ENCODE measurements at places on chromosomes 7 and 10.

DNA sequence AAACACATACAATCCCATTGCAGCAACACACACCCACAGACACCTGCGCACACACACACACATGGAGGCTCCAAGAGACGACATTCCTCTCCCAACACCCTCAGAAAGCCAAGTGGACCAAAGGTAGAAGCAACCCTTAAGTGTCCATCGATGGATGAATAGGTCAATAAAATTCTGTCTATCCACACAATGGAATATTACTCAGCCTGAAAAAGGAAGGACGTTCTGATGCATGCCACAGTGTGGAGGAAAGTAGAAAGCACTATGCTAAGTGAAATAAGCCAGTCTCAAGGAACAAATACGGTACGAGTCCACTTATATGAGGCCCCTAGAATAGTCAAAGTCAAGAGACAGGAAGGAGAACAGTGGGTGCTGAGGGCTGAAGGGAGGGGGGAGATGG, 174.4 kb downstream of the GRID1 start:
- DNase-seq = no peak

DNA sequence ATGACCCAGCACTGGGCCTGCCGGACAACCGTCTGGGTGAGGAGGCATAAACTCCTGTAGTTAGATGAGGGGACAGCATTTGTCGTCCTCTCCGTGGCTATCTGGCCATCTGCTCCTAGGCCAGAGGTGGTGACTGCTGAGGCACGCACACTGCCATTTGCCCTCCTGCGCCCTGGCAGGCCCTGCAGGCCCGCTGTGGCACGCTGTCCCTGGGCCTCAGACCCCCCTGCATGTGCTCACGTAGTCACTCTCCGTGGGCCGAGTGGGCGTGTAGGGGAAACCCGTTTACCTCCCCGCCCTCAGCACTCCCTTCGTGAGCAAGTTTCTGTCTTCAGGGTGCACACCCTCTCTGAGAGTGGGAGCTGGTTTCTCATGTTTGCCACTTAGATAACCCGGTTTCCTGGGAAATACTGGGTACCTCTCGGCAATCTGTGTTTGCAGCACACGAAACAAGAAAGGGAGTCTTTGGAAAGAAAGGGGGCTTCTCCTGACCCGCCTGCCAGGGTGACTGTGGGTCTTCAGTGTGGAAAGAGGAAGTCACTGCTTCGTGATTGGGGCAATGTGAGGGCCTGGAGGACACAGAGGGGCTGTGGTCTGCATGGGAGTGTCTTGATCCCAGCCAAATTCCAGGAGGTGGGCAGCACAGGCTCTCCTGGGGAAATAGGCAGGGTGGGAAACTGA, 10.8 kb downstream of the ADAMTS14 start:
- peak; percentile 32 for DNase-seq

DNA sequence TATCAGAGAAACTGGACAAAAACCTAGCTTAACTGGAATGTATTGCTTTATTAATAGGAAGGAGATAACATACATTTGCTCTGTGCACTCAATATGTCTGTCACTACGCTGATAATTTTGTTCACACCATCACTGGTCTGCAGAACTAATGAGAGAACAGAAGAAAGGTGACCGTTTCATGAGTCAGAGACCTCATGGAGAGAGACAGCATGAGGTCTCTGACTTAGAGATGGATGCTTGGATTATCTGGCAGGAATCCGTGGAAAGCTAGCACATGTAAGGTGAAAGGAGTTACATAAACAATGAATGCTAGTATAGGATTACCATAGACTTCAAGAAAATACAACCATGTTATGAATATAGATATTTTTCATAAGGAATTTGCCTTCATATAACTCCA, 947.3 kb downstream of the IPMK start:
- DNase-seq = no peak

- DNase-seq = no peak
Observed at GRCh38 chr7:14289957-14290356, 300.5 kb upstream of the ETV1 start.

DNA sequence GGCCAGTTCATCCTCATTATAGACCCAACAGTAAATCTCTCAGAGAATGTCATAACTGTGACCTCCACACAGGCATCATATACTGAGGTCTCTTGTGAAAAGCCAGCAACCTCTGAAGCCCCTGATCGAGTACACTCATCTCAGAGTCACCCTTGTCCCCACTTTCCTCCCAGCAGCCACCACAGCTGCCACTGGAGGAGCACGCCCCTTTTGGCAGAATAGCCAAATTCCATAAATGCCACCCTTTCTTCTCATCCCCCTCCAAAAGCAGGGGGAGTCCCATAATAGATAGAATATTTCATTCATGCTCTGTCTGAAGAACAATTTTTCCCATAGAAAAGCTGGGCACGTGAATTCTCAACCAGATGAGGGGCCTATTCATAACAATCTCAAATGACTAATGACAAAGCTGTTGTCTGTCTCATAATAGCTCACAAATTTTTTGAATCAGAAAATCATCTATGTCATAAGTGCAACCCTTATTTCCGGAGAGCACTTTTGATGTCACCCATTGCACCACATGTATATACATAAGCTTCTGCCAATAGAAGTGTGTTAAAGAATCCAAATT, 47.4 kb downstream of the SGMS1 start:
- DNase-seq = peak; percentile 17

GRCh38 chr7:72334698-72335097, 77.4 kb downstream of the CALN1 start:
- no peak for DNase-seq

DNA sequence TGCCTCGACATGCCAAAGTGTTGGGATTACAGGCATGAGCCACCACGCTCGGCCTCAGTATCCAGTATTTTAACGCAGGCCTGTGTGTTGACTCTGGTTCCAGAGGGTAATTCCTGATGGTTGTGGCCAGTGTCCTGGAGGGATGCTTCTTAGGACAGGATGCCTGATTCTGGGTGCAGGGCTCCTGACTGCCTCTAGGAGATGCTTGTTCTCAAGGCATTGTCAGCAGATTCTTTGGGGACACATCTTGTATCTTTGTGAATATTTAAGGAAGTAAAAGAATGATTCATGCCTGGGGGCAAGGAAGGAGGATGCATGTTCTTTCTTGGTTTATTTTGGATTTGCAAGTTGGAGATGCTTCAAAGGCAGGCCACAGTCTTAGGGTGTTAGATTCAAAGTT, 2.2 kb downstream of the ZDHHC4 start:
- DNase-seq = peak; percentile 80

DNA sequence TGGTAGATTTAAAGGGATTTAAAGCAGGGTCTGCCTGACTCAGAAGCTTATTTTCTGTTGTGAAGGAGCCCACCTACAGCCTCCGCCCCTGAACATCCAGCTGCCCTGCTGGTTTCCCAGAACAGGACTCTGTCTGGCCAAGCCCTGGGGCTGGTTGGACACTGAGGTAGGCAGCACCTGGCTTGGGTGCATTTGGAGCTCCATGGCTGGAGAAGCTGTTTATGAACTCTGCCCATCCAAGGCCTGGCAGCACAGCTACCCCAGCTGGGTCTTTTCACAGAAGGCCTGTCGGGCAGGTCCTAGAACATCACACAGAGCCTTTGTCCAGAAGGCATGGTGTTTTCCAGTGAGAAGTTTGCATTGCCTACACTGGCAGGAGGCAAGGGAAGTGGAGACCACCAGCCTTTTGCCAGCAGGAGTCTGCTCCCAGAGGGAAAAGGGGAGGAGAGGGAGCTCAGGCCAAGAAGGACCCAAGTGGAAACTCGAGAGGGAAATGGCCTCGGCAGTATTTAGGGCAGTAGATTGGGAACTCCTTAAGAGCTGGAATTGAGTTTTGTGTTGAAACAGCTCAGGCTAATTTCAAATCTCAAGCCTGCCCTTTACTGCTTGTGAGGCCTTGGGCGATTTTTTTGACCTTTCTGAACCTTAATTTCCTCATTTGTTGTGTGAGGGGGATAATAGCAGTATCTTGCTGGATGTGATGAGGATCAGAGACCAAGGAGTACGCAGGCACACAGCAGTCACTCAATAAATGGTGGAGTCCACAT, 12.3 kb upstream of the PDCD4 start:
- DNase-seq = peak; percentile 67

GRCh38 chr10:118266098-118266748, 75.9 kb downstream of the FAM204A start:
- DNase-seq = no peak

DNA sequence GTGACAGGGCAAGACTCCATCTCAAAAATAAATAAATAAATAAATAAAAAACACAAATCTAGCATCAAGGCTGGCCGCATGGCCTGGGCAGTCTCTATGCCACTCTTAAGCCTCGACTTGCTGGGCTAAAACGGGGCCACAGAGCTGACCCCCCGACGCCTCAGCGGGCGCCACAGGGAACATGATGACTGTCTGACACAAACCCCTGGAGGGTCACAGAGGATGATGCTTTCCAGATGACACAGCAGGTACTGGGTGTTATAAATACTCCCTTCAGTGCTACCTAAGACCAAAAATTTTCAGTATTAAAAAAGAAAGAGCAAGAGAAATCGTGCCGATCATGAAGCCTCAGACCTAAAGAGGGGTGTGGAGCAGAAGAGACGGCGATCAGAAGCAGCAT, 176.8 kb downstream of the MAD1L1 start:
- DNase-seq = no peak

GRCh38 chr10:110324201-110324804, 19.6 kb upstream of the SMNDC1 start:
- DNase-seq = peak; percentile 70

- no peak for DNase-seq
Observed at GRCh38 chr10:57723305-57723704, 544.4 kb downstream of the IPMK start.

GRCh38 chr10:3723766-3724165, 61.2 kb downstream of the KLF6 start:
- DNase-seq = no peak

DNA sequence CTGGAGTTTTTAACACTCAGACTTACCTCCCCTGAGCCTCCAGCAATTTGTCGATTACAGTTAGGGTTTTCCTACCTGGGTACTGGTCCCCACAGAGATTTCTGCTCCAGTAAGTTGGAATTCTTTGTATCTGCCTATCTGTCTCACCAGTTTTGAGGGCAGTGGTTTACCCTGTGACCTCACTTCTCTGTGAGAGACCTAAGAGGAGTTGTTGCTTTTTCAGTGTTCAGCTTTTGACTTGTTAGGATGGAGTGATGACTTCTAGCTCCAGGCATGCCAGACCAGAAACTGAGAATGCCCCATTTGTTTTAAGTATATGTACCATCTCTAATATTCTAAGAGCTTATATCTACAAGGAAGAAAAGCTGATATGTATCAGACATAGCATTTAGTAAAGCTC, 42.9 kb downstream of the CSGALNACT2 start:
- DNase-seq = no peak

DNA sequence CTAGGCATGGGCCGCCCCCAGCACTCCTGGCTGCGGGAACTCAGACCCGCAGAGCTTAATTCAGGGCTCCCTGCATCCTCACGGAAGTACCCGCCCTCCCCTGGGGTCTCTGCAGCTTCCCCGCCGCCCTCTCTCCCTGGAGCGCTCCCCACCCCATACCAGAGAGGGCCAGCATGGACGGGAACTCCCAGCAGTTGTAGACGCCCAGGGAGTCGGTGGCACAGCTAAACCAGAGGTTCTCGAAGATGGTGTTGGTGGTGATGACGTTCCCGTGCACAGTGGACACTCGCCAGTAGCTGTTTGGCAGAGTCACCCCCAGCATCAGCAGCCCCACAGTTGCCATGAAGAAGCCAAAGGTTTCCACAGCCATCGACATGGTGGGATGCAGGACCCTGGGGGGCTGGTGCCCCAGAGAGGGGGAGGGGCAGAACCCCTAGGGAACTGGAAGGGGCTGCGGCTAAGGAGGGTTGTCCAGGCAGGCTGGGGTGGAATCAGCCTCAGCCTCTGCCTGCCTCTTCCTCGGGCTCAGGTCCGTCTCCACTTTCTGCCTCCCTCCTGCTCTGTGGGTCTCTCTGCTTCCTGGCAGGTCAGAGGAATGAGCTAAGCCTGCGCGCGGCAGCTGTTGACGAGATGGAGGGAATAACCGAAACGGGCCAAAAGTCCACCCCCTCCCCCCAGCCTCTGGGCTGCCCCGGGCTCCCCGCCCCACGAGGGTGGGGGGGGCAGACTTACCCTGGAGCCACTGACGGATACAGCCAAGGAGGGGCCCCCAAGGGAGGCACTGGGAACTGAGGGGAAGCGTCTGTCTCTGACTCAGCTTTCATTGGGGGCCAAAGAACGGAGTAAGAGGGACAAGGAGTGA, at the start of gene CLDN15:
CLDN15 (minus strand) TSS at position 597 of the 862 bp plus-strand sequence; CDS start at position 376, 221 bp downstream.
- peak; percentile 12 for DNase-seq

- peak; percentile 81 for DNase-seq
Observed at GRCh38 chr10:109996225-109996624, 11.6 kb upstream of the ADD3 start.

DNA sequence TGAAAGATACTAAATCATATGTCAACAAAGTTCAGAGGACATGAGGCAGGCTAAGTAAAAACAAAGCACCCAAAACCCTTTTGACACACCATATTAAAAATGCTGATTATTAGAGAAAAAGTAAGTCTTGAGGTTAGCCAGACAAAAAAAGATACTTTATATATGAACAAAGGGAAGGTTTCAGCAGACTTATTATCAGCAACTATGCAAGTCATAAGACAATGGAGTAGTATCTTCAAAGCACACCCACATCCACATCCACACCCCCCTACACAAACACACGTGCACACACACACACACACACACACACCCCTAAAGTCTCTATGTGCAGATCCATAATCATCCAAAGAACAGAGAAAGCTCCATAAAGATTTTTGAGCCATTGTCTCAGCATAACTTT, 1373.9 kb upstream of the CELF2 start:
- no peak for DNase-seq

DNA sequence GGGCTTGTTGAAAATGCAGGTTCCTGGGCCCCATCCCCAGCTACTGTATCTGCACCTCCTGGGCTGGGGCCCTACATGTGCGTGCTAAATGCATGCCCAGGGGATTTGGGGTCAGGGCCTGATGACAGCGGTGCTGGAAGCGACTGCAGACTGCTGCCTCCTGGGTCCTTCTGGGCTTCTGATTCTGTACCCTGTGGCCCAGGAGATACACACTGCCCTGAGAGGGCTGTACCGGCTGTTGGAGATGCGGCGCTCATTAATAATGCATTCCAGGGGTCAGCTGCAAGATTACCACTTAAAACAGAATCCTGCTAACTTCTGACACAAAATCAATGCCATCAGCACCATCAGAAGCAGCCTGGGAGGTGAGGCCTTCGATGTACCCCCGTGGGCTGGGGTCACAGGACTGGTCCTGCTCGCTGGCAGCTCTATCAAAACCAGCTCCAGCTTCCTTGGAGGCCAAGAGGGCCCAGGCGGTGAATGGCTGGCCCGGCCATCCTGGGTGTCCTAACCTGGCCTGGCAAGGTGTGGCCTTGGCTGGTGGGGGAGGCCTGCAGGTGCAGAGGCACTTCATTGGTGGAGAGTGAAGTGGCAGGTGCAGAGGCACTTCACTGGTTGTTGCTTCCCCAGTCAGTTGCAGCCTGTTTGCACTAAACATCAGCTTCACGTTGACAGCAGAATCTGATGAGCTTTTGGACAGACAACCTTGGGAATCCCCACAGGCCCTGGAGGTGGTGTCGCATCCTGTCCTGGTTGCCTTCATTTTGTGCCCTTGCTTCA, 79.2 kb downstream of the GLRX3 start:
- DNase-seq = no peak

DNA sequence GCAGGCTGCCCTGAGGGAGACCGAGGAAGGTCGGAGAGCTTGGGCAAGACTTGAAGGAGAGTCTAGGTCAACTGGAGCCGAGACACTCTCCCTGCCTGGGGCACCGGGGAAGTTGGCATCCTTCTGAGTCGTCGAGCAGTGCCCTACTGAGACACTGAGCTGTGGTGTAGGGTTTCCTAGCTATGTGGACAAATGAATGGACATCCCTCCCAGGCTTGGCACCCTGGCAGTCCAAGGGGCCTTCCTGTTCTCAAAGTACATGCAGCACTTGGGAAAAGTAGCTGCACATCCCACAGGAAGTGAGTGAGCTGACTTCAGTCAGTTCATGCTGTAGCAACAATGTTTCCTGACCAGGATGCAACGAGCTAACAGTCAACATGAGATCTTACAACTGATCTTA, 57.2 kb upstream of the INPP5A start:
- DNase-seq = no peak
